ENCODE measurements at places on chromosomes 6 and 20.

DNA sequence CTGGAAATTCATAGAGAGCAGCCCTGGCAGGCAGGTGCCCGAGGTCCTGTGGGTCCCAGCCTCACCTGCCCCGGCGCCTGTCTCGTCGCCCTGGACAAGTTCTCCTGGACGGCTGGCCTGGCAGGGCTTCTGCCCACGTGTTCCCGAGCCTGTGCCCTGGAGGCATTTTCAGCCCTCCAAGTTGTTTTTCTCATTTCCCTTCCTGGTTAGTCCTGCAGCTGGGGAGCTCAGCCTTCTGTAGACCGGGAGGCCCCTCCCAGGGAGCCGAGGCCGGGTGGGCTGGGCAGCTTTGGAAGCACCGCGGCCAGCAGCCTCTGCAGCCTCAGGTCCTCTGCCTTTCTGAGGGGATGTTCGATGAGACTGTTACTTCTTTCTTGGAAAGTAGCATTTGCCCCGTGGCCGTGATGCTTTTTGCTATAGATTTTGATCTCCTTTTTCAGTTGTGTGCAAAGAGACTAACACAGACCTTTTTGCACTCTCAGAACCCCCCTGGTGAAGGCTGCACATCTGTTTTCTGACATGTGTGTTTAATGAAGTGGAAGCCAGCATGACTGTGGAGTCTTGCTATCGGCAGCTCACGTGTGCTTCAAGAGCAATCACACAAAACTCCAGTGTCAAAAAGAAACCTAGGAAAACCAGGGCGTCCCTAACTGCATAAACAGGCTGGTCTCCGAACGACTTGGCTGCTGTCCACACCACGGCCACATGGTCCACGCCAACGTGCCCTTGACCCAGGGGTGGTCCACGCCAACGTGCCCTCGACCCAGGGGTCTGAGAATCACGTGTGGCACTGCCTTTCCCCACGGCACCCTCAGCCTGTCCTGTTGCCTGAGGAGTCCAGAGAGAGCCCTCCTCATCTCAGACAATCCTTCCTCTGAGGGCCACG lies 207.5 kb downstream of the SMOC2 start:
- H3K4me3 ChIP-seq: no peak overlapping the region
- peaks cover 27% of the 10 kb centered on the region for H3K27me3 ChIP-seq
- no peaks in the 10 kb centered on the region for H3K36me3 ChIP-seq

DNA sequence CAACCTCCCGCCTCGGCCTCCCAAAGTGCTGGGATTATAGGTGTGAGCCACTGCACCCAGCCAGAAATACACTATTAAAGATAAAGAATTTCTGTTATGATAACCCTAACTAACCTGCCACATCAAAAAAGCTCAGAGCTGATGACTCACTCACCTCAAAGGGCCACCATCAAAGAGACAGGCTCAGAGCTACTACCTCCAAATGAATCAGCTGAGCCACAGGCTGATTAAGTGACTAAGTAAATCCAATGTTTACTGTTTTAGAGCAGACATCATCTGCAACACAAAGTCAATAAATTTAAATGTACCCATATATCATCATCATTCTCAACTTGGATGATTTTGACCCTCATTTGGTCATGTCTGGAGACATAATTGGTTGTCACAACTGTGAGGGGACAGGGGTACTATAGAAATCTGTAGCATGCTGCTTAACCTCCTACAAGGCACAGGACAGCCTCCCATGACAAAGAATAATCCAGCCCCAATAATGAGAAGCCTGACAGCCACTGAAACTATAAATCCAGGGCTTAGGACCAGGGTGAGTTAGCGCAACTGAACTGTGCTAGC lies 106.5 kb downstream of the ATP9A start:
- peak overlapping the region; percentile 11 for H3K27ac ChIP-seq
- H3K36me3 ChIP-seq: peaks cover 13% of the 10 kb centered on the region
- H3K4me3 ChIP-seq: no peak overlapping the region
- H3K4me1 ChIP-seq: peaks cover 1% of the 10 kb centered on the region
- H3K27me3 ChIP-seq: no peaks in the 10 kb centered on the region

DNA sequence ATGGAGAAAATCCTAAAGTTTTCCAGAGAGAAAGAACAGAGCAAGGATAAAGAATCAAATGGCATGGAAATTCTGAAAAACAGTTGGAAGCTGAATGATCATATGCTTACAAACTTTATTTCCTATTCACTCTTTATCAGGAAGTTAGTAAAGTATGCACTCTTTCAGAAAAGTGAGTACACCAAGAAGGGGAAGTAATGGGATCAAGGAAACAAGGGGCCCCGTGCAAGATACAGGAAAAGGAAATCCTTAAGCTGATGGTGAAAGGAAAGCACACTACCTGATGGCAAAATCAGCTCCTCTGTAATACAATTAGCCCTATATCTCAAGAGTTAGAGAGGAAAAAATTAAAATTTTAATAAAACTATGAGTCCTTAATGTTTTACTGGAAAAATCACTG lies 14.0 kb downstream of the CALHM6 start:
- H3K36me3 ChIP-seq: no peaks in the 10 kb centered on the region
- no peak for DNase-seq
- H3K27me3 ChIP-seq: no peaks in the 10 kb centered on the region
- H3K4me3 ChIP-seq: no peak overlapping the region
- H3K4me1 ChIP-seq: no peaks in the 10 kb centered on the region

DNA sequence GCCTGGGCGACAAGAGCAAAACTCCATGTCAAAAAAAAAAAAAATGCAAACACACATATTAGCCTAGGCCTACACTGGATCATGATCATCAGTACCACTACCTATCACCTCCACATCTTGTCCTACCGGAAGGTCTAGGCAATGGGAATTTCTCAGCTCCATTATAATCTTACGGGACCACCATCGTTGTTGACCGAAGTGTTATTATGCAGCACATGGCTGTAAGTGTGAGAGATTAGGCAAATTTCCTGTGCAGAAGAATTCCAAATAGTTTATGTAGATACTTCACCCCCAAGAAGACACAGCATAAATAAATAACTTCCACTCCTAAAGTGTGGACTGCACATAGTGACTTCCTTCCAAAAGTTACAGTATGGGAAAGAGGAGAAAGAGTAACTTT lies 16.8 kb upstream of the KIAA1755 start:
- no peak overlapping the region for H3K4me3 ChIP-seq
- H3K27me3 ChIP-seq: no peaks in the 10 kb centered on the region
- no peaks in the 10 kb centered on the region for H3K4me1 ChIP-seq
- no peaks in the 10 kb centered on the region for H3K36me3 ChIP-seq
- no peak for DNase-seq
- H3K27ac ChIP-seq: no peak overlapping the region

GRCh38 chr20:10012464-10012863 lies 22.3 kb upstream of the ANKEF1 start:
- DNase-seq: no peak
- H3K4me1 ChIP-seq: peaks cover 2% of the 10 kb centered on the region
- no peaks in the 10 kb centered on the region for H3K36me3 ChIP-seq
- H3K27ac ChIP-seq: no peak overlapping the region
- peaks cover 12% of the 10 kb centered on the region for H3K27me3 ChIP-seq

DNA sequence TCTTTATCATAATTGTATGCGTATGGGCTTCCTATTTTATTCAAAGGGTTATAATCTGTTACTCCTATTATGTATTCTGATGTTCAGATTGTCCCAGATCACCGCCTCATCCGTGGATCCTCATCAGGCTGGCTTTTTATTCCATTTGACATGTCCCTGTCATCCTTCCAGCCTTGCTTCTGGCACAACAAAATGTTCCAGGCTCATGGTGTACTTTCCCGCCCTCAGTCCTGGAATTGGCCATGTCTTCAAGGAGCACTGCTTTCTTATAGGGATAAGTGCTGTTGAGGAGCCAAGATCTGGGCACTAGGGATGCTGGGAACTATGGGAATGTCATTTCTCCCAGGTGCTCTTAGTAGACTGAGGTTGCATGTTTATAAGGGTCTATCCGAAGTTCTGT lies 207.8 kb downstream of the JARID2 start:
- H3K27me3 ChIP-seq: no peaks in the 10 kb centered on the region
- no peak for DNase-seq
- H3K4me3 ChIP-seq: no peak overlapping the region
- peaks cover 12% of the 10 kb centered on the region for H3K36me3 ChIP-seq

- peak; percentile 77 for DNase-seq
- H3K27ac ChIP-seq: peak overlapping the region; percentile 99
- H3K4me1 ChIP-seq: peaks cover 12% of the 10 kb centered on the region
- no peaks in the 10 kb centered on the region for H3K36me3 ChIP-seq
Observed at GRCh38 chr6:108557494-108558371, 3.0 kb upstream of the FOXO3 start.

DNA sequence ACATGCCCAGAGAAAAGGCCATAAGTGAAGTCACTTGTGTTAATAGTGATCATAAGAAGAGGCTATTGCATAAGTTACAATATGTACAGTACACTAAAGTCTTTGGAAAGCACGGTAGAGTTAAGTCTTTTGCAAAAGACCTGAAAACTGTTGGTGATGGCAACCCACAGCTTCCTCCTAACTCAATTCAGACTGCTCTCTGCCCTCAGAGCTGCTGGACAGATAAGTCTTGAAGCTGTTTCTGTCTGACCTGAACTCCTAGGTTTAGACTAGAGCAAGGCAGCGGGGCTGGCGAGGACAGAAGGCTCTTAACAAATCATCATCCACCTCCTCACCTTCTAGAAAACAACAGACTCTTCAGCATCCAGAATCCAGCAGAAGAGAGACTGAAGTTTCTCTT lies 125.4 kb downstream of the CD24 start:
- no peak overlapping the region for H3K4me3 ChIP-seq
- H3K27ac ChIP-seq: no peak overlapping the region
- H3K36me3 ChIP-seq: peaks cover 4% of the 10 kb centered on the region
- no peaks in the 10 kb centered on the region for H3K27me3 ChIP-seq
- H3K4me1 ChIP-seq: no peaks in the 10 kb centered on the region

GRCh38 chr6:5706124-5707033 lies 300.3 kb downstream of the NRN1 start:
- no peak overlapping the region for H3K27ac ChIP-seq
- peaks cover 2% of the 10 kb centered on the region for H3K36me3 ChIP-seq
- DNase-seq: no peak
- no peak overlapping the region for H3K4me3 ChIP-seq
- no peaks in the 10 kb centered on the region for H3K4me1 ChIP-seq

GRCh38 chr6:20709451-20709850 lies 175.2 kb downstream of the CDKAL1 start:
- no peaks in the 10 kb centered on the region for H3K27me3 ChIP-seq
- no peaks in the 10 kb centered on the region for H3K36me3 ChIP-seq
- H3K4me1 ChIP-seq: peaks cover 35% of the 10 kb centered on the region
- DNase-seq: no peak
- H3K4me3 ChIP-seq: no peak overlapping the region
- H3K27ac ChIP-seq: no peak overlapping the region

DNA sequence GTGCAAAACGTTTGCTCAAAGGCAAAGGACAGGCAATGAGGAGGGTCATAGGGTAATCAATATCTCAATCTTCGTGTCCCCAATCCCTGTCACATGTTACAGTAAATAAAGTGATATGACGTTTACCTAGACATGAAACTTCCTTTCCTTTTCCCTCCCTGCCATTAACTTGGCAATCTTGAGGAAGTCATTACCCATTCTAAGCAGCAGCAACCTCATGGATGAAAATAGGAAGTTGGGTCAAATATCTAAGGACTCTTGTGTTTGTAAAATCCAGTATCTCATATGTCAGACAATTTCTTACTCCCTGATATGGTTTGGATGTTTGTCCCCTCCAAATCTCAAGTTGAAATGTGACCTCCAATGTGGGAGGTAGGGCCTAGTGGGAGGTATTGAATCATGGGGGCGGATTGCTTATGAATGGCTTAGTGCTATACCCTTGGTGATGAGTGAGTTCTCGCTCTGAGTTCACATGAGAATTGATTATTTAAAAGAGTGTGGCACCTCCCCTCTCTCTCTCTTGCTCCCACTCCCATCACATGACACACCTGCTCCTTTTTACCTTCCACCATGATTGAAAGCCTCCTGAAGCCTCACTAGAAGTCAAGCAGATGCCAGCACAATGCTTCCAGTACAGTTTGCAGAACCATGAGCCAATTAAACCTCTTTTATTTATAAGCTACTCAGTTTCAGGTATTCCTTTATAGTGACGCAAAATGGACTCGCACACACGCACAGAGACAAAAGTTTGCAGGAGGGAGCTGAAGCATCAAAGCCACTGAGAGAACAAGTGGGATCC lies 545.9 kb upstream of the JARID2 start:
- no peaks in the 10 kb centered on the region for H3K27me3 ChIP-seq
- H3K4me3 ChIP-seq: no peak overlapping the region
- DNase-seq: no peak

DNA sequence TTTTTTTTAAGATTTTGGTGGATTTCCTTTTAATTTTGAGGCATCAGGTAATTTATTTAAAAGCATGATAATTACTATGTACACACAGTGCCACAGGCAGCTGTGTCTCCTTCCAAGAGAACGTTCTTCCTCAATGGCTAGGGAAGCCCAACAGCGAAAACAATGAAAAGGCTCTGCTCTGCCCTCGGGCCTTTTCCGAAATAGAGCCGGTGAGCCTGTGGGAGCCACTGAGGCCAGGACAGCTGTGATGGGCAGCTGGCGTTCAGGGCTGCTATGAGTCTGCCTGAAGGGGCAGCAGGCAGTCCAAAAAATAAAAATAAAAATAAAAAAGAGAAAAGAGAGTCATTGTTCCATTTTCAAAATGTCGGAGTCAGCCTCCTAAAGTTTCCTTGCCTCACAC lies 443.8 kb downstream of the KIF16B start:
- H3K4me3 ChIP-seq: no peak overlapping the region
- H3K27ac ChIP-seq: no peak overlapping the region
- peaks cover 13% of the 10 kb centered on the region for H3K4me1 ChIP-seq

- H3K27ac ChIP-seq: no peak overlapping the region
- H3K36me3 ChIP-seq: no peaks in the 10 kb centered on the region
- DNase-seq: peak; percentile 62
- peaks cover 11% of the 10 kb centered on the region for H3K27me3 ChIP-seq
Observed at GRCh38 chr6:161748535-161749416, 474.9 kb upstream of the AGPAT4 start.

DNA sequence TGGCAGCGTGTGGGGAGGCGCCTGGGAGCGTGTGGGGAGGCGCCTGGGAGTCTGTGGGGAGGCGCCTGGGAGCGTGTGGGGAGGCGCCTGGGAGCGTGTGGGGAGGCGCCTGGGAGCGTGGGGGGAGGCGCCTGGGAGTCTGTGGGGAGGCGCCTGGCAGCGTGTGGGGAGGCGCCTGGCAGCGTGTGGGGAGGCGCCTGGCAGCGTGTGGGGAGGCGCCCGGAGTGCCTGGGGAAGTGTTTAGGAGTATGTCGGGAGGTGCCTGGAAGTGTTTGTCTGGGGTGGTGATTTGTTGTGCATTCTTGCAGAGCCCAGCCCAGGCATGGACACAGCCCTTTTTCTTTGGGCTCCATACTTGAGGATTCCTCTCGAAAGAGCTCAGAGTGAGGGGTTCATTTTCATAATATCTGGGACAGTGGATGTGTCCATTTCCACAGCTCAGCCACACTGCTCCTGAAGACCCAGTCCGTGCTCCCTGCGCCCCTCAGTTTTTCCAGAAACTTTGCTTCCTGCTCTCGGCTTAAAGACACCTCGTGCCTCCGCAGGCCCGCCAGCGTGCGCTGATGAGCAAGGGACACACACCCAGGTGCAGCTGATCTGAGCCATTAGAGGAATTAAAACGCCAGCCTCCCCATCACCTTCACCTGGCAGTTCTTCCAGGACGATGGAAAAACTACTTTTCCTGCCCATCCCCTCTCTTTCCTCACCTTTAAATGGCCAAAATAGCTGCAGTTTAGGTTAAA lies 172.2 kb upstream of the THBS2 start:
- H3K36me3 ChIP-seq: peaks cover 5% of the 10 kb centered on the region
- H3K4me1 ChIP-seq: peaks cover 3% of the 10 kb centered on the region
- no peak overlapping the region for H3K27ac ChIP-seq
- no peak overlapping the region for H3K4me3 ChIP-seq

Data from progenitor cell of endocrine pancreas (in vitro differentiated cells).